Bone marrow (tissue), 2 donors: ENCODE measurements at places on chromosomes 2 and 18.

DNA sequence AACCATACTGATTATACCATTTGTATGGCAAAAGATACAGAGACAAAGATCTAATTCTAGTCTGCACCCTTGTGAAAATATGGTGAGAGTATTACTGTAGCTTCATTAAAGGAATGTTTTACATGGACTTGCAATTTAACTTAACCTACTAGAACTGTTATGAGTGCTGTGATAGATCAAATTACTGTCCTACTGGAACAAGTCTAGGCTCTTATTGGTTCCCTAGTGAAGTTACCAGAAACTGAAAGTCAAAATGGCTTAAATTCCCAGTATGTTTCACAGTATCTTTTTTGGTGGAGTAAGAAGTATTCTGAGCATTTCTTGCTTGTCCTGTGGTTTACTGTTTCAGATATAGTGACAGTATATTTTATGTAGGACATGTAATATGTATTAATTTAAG lies 3.8 kb upstream of the TBR1 start:
- DNase-seq, result no peak

- no peak for DNase-seq
Measured at GRCh38 chr18:76451396-76452331, 43.4 kb downstream of the ZNF516 start.

DNA sequence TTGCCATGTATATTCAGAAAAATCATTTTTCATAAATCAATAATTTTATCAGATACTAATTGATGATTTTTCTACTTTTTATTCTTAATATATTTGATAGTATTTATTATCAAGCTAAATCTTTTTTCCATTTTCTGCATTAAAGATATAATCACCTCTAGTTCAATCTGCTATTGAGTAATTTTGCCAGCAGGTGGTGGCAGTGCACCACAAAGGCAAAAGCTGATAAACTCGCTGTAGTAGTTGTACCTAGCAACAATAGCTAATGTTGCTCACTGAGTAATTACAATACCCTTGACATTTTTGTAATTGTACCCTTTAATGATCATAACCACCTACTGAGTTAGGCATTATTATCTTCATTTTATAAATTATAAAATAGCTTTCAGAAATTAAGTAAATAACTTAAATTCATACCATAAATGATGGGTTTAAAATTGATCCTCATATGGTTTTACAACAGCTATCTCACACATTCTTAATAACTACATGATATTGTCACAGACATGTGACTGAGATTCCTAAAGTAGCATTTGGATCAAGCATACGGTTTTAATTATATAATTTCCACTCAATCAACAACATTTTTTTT lies 52.0 kb upstream of the CALCRL start:
- DNase-seq, result peak; percentile 41

DNA sequence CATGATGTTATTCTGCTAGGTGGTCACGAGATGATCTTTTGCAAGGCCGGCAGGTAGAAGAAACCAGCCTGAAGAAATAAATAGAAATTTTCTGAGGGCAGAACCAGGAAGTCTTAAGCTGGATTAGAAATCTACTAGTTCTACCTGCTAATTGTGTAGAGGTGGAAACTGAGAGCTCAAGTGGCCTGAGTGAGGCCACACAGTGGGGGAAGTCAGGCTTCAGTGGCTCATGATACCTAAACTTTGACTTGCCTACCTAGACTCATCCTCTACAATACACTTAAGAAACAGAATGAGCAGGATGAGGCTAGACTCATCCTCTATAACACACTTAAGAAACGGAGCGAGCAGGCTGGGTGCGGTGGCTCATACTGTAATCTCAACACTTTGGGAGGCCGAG lies 134.9 kb upstream of the NDUFV2 start:
- DNase-seq, result no peak

GRCh38 chr18:21903709-21904108 lies 163.1 kb downstream of the MIB1 start:
- no peak for DNase-seq

- no peak for DNase-seq
Measured at GRCh38 chr18:58316396-58317342, 272.6 kb downstream of the NEDD4L start.

GRCh38 chr2:74695663-74696062 lies 41.6 kb downstream of the SEMA4F start:
- no peak for DNase-seq

GRCh38 chr18:3653851-3654441 lies 204.0 kb downstream of the TGIF1 start:
- DNase-seq, result no peak

- no peak for DNase-seq
Measured at GRCh38 chr2:190674966-190675650, 26.2 kb downstream of the NAB1 start.

DNA sequence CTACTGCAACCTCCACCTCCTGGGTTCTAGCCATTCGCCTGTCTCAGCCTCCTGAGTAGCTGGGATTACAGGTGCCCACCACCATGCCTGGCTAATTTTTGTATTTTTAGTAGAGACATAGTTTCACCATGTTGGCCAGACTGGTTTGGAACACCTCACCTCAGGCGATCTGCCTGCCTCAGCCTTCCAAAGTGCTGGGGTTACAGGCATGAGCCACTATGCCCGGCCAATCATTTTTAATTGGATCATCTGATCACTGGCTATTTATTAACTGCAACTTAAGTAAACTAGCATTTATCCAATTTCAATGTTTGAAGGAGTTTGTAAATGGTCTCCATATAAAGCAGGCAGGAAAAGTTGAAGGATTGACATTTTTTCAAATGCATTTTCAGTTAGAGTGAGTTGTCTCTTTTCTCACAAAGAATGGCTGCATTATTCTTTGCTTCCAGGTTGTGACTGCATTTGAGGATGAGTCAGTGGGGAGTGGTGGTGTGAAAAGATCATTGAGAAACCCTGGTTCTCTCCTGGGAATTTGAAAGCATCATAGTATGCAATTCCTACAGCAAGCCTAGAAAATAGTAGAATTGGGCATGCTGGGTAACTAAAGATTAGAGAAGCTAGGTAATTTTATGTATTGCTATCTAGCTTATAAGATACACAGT lies 431.1 kb upstream of the ZEB2 start:
- DNase-seq, result no peak

GRCh38 chr18:10376731-10377130 lies 77.7 kb upstream of the APCDD1 start:
- no peak for DNase-seq

GRCh38 chr18:5439986-5440696 lies 103.7 kb downstream of the EPB41L3 start:
- peak; percentile 30 for DNase-seq

- DNase-seq, result no peak
Measured at GRCh38 chr2:104863146-104863467, 9.2 kb downstream of the POU3F3 start.

DNA sequence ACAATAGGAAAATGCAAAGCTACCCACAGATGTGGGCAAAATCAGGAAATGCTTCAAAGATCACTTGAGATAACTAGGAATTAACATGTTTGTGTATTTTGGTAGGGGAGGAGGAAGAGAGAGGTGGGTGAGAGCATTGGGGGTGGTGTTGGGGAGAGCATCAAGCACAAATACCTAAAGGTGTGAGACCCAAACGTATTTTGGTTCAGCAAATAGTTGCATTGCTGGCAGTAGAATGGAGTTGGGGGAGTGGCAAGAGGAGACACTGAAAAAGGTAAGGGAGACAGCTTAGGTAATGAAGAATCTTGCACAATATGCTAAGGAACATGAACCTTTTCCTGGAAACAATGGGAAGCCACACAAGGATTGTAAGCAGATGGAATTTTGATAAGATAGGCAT lies 1.5 kb upstream of the PELI1 start:
- no peak for DNase-seq

DNA sequence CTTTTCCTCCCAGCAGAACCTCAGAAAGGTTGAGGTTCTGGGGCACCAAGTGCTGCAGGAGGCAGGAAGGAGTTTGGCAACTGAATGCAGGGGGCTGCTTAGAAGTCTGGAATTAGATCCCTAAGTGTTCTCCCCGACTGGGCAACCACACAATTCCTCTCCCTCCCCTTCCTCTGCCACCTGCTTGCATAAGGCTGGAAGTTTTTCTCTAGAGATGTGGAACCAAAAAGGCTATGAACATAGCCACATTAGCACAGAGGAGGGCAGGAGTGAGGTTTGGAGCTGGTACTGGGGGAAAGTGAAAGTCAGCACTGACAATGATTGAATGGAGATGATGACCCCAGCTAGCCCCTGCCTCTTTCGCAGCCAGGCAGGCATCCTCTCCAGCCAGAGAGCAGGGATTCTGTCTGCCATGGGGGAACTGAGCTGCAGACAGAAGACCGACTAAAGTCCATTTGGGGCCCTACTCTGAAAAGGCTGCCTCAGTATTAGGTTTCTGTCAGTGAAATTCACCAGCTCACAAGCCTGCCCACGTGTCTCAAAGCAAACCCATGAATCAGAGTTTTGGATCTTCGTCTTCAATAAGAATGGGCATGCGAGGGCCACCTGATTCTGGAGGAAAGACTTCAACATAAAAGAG lies 87.9 kb upstream of the ITGA6 start:
- no peak for DNase-seq
